ENCODE measurements at places on chromosomes 6 and 20.
A peak's percentile ranks its signal among the peaks of the same experiment; 100 is the strongest.

DNA sequence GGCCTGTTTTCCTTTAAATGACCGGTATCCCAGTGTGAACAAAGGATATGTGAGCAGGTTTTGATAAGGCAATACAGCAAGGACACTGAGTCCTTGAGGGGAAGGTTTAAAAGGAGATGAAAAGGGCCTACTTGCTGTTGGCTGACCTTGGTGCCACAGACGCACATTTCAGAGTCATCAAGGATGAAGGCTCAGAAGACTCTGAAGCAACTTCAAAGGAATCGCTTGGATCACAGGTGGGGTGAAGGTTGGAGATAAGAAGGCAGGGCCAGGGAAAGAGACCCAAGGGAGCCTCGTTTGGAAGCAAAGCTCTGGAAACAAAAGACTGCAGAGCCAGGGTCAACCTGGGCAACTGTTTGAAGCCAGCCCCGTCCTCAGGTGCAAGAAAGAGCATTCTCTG, 30.1 kb upstream of the PNPLA1 start:
- DNase-seq = no peak
- no peak overlapping the region for H3K27ac ChIP-seq
- H3K27me3 ChIP-seq = no peaks in the 10 kb centered on the region
- no peaks in the 10 kb centered on the region for H3K36me3 ChIP-seq

DNA sequence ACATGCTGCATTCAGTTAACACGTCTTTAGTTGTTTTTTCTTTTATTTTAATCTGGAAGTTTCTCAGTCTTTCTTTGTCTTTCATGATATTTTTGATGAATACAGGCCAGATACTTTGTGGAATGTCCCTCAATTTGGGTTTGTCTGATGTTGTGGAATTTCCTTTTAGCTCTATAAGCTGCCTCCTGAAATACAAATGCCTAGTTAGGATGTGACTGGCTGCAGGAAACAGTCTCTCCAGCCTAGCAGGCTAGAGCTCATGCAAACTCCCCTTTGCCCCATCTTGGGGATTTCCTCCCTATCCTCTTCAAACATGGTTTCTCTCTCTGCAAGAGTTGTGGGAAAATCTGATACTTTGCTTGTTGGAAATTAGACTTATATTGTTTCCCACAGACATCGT, 89.3 kb upstream of the JAG1 start:
- DNase-seq = no peak
- no peak overlapping the region for H3K27ac ChIP-seq
- no peaks in the 10 kb centered on the region for H3K4me1 ChIP-seq
- no peaks in the 10 kb centered on the region for H3K27me3 ChIP-seq
- no peaks in the 10 kb centered on the region for H3K36me3 ChIP-seq
- no peak overlapping the region for H3K4me3 ChIP-seq

GRCh38 chr6:89970072-89970471, 75.8 kb downstream of the GJA10 start:
- no peak for DNase-seq
- no peak overlapping the region for H3K4me3 ChIP-seq
- H3K36me3 ChIP-seq = no peaks in the 10 kb centered on the region
- no peak overlapping the region for H3K27ac ChIP-seq

DNA sequence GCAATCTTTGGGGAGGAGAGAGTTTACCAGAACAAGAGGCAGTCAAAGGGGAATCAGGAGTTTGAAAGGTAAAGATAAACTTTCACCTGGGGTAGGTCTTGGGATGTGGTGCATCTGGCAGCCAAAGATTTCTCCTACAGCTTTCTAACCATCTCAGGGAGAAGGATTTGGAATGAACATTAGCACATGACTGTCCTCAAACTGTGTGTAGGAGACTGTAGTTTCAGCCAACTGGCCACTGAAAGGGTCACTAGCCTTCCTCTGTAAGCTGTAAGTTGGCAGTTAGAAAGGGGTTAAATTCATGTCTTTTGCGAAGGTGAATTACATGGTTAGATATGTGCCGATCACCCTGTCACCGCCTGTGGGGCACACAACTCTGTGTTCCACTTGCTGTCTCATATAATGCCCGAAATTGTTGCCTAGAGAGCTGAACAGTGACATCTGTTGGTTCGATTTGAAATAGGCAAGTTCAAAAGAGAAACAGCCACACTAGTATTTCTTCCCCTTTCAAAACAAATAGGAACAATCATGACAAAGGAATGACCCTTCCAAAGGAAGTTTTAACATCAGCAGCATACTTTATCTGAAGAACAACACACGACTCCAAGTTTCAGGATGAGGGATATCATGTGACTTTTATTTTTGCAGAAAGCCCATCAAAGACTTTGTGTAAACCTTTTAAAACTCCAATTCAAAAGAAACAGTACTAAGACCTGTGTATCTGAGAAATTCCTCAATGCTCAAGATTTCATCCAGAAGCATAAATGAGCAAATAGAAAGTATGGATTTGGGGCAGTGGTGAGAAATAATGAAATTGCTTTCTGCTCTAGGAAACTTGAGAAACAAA, 1.1 kb upstream of the OPN5 start:
- no peak overlapping the region for H3K27ac ChIP-seq
- H3K27me3 ChIP-seq = no peaks in the 10 kb centered on the region
- no peaks in the 10 kb centered on the region for H3K4me1 ChIP-seq
- H3K4me3 ChIP-seq = no peak overlapping the region
- DNase-seq = peak; percentile 47

- peaks cover 6% of the 10 kb centered on the region for H3K36me3 ChIP-seq
- no peak for DNase-seq
- no peaks in the 10 kb centered on the region for H3K27me3 ChIP-seq
- no peak overlapping the region for H3K4me3 ChIP-seq
- no peak overlapping the region for H3K27ac ChIP-seq
- H3K4me1 ChIP-seq = no peaks in the 10 kb centered on the region
These were observed 19.4 kb downstream of the VEGFA start for GRCh38 chr6:43789447-43789846.

DNA sequence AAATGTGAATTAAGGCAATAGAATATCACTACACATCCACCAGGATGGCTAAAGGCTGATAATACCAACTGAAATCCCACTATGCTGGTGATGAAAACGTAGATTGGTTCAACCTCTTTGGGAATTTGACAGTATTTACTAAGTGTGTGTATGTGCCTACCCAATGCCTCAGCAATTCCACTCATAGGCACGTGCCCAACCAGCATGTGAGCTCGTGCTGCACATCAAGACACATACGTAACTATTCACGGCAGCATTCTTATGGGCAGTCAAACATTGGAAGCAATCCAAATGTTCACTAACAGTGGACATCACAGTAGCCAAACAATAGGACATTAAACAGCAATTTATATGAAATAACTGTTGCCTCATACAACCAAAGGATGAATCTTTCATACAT, 15.7 kb upstream of the AFDN start:
- no peaks in the 10 kb centered on the region for H3K36me3 ChIP-seq
- no peaks in the 10 kb centered on the region for H3K27me3 ChIP-seq
- no peak overlapping the region for H3K4me3 ChIP-seq
- H3K4me1 ChIP-seq = no peaks in the 10 kb centered on the region

- no peak overlapping the region for H3K4me3 ChIP-seq
- no peaks in the 10 kb centered on the region for H3K27me3 ChIP-seq
- no peaks in the 10 kb centered on the region for H3K4me1 ChIP-seq
- no peak for DNase-seq
These were observed 414.9 kb downstream of the KIF16B start for GRCh38 chr20:16158090-16158975.

DNA sequence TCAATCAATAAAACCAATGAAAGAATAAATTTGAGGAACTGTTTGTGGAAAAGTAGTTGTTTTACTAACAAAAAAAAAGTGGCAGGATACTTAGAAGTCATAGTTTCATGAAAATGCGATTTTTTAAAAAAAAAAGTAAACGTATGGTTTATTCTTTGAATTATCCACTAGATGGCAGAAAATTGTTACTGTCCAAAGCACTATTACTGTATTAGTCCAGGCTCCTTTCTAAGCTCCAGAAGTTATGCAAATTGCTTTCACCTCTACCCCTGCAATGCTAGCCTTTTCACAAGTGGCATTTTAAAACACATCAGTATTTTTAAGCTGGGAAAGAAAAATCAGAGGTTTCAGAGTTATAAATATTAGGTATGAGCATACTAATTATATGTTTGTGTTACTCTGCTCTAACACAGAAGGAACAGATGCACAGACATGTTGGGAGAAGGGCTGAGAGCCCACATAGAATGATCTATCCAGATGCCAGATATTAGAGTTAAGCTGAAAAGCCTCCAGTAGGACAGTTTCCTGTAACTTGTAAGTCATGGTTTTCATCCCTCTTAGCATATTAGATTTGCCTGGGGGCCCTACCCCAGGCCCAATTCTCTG, 63.9 kb downstream of the FHL5 start:
- H3K27ac ChIP-seq = no peak overlapping the region
- H3K36me3 ChIP-seq = no peaks in the 10 kb centered on the region
- no peaks in the 10 kb centered on the region for H3K4me1 ChIP-seq
- no peak overlapping the region for H3K4me3 ChIP-seq
- DNase-seq = no peak

Data from iPS DF 6.9 (cell line).